ENCODE measurements at places on chromosomes 7 and 10.

DNA sequence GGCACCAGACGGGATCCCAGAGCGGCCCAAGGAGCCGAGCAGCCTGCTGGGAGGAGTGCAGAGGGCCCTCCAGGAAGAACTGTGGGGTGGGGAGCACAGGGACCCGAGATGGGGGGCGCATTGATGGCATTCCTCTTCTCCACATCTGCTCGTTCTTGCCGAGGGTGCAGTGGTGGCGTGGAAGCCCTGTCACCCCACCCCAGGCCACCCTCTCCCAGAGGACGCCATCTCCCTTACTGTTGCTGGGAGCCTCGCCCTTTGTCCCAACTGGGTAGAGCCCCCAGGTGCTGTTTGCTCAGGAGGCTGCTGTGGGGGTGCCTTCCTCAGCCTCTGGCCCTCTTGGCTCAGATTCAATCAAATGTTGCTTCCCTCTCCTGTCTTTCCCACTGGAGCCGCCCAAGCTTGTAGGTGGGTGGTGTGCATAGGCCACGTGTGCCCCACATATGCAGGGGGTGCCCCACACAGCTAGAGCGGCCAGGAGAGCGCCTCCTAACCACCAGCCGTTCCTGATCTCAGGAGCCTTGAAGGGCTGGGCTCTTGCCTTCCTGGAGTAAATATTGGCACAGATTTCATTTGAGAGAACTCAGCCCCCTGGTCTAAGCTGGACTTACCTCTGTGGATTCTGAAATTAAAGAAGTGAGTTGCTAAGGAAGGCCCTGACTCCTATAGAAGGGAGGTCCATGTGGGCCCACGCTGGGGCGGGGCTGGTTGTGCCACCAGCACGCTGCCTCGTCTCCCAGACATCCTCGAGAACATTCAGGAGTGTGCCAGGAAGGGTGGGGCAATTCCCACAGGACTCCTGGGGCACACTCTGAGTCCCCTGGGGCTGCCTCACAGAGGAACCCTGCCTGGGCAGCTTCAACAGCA, 39.2 kb downstream of the ZNF467 start:
- no peak for DNase-seq

DNA sequence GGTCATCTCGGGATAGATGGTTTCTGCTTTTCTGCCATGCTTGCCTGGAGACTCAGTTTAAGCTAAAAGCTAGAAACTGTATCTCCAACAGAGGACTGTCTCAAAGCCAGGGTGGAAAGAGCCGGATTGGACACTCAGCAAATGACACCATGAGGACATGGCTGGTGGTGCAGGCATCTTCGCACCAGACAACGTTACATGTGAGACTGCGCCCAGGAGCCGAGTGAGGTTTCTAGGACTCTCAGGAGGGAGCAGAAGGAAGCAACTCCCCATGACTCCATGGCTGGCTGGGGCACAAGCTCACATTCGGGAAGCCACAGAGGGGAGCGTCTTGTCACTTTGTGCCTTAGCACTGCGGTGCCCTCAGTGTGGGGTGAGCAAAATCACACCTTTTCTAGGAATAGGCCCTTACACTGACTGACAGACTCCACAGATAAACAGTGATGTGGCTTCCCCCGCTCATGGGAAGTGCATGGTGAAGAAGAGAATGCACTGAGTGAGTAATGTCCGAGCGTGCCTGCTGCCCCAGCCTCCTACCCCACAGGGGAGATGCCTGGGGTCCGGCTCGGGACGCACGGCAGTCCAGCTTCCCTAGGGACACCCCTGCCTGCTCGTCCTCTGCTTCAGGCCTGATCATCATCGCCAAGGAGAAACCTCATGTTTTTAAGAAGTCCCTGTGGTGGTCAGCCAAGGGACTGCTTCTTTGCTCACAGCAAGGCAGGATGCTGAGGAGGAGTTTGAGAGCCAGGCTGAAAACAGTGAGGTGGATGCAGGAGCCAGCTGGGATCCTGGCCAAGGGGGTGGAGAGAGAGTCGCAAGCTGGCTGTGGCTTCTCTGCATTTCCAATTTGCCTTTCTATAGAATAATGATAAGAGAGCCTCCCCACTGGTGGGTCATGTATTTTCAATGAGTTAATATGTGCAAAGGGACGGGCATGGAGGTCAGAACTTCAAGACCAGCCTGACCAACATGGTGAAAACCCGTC, 52.2 kb upstream of the FXYD4 start:
- DNase-seq, result no peak

DNA sequence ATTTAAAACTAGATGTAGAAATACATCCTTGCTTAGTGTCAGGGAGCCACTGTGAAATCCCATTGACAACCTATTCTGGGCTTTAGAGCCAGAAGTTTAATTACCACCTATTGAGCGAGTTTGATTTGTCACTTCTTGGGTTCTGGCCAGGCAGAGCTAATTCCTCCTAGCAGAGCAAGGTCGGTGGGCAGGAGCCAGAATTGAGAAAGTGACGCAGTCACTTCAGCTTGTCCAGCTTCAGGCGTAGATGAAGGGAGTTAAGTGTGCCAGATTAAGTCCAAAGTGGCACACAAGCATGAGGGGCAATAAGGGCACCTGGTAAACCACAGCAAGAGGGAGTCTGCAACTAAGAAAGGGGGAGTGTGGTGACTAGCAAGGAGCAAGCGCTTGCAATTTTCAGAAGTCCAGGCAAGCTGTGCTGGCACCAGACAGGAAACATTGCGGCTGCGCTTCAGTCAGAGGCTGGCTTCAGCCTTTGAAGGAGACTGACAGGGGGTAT, 119.4 kb downstream of the ST7 start:
- no peak for DNase-seq

GRCh38 chr10:77500754-77501151, 136.9 kb downstream of the KCNMA1 start:
- DNase-seq, result no peak

DNA sequence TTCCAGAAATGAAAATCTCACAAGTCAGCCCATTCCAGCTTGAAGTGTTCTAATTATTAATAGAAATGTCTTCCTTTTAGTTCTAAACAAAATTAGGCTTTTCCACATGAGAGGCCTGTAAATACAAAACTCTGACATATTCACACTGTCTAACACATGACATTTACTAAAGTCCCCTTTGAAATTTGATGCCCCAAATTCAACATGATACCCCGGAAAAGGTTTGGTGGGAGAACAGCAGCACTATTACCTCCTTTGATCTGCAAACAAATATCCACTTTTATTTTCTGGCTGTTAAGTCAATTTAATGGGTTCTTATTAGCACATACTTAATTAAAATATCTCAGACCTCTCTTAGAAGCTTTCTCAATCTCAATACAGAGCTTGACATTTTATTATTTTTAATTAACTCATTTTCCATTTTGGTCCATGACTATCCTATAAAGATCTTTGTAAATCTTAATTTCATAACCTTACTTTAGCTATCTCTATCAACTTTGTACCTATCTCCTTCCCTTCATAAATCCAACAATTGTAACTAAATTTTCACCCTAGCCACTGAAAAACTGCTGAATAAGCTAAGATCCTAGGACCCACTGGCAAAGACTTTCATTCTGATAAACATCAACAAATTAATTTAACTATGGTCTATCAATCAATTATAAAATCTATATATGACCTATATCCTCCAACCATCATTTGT, 63.2 kb downstream of the USP6NL start:
- no peak for DNase-seq

DNA sequence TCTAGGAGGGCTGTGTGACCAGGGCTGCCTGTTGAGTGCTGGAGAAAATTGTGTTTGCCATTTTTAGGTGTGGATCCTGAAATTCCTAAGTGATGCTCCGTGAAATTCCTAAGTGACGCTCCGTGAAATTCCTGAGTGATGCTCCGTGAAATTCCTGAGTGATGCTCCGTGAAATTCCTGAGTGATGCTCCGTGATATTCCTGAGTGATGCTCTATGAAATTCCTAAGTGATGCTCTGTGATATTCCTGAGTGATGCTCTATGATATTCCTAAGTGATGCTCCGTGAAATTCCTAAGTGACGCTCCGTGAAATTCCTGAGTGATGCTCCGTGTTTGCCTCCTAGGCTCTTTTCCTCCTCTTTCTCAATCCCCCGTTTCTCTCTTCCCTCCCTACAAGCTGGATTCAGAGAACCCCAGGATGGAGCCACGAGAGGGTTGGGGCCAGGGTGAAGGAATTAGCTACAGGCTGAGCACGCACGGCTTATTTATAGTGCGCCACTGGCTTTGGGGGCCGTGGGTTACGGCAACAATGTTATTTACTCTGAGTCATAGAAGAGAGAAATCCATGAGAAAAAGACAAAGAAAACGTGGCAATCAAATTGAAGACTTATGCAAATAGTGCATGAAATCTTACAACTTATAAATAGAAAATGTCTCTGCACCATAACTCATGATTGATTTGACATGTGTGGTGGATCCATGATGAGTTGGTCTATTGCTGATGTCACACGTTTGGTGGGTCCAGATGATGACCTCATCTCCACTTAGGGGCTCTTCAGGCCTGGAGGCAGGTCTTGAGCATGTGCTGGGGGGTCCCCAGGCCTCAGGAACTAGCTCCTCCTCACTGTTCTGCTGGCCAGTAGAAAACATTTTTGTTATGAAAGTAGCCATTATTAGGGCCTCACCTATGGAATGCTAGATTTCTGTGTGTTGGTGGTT, 224.6 kb downstream of the WDR37 start:
- DNase-seq, result no peak

DNA sequence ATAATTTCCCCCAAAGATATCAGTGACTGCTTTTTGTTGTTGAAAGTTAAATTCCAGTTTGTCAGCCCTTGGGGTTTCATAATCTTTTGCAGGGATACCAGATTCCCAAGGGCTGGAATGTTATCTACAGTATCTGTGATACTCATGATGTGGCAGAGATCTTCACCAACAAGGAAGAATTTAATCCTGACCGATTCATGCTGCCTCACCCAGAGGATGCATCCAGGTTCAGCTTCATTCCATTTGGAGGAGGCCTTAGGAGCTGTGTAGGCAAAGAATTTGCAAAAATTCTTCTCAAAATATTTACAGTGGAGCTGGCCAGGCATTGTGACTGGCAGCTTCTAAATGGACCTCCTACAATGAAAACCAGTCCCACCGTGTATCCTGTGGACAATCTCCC, 3.2 kb downstream of the CYP26A1 start:
- DNase-seq, result no peak

DNA sequence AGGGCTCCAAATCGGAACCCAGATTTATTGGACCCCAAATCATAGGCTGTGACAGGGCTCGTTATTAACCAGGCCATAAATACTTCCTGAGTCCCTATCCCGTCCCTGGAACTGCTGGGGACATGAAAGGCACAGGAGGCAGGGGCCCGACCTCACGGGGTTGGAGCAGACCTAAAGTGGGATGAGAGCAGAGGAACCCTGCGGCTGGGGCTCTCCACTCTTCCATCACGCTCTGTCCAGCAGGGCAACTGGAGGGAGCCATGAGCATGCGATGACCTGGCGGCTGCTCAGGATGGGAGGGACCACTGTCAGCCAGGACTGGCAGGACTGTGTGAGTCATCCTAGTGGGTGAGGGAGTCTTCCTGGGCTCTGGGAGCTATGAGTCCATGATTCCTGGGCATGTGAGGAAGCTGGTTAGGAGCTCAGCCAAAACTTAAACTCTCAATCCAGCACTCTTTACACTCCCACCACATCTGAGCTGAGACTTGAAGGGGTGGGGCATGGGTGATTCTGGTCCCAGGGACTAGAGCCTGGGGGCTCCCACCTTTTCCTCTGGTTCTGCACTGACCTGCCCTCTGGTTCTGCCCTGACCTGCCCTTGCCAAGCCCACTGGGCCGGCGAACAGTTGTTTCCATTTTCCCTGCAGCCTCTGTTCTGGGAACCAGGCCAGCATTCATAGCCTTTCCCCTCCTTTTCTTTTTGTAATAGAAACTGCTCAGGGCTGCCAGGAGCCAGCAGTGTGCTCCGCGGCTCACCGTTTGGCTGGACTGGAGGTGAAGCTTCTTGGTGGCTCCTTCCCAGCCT, 47.1 kb downstream of the SYPL1 start:
- no peak for DNase-seq
